ENCODE measurements at places on chromosomes 3 and 15.

- DNase-seq = no peak
Measured at GRCh38 chr15:100338971-100339444, 2.8 kb downstream of the ADAMTS17 start.

DNA sequence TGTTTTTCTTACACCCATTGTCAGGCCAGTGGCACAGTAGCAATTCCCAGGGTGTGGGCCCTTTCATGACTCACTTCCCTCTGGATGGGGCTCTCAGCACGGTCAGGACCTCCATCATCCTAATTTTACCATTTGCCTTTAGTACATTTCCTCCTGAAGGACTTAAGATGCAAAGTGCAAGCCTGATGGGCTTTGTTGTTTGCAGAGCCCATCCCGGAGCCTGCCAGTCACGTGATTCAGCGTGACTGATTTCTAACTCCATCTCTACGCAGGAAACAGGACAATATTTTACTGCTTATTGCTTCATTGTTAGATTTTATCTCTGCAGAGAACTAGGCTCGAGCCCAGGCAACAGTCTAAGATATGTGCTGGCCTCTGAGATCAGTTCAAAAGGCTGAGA, 223.7 kb downstream of the PDZRN3 start:
- no peak for DNase-seq

GRCh38 chr15:61364871-61365270, 135.8 kb upstream of the RORA start:
- no peak for DNase-seq

DNA sequence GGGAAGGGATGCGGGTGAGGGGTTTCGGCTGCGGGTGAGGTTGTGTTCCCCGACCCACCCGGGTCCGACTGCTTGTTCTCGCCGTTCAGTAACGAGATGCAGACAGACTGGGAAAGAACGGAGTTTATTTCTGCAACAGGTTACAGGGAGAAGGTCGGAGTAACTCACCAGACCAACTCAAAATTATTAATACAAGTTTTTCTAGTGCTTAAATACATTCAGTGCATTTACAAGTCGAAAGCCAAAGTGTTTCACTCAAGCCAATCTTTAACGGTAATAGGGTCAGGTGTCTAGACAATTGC, 492 bp upstream of the HIGD1A start:
- no peak for DNase-seq

DNA sequence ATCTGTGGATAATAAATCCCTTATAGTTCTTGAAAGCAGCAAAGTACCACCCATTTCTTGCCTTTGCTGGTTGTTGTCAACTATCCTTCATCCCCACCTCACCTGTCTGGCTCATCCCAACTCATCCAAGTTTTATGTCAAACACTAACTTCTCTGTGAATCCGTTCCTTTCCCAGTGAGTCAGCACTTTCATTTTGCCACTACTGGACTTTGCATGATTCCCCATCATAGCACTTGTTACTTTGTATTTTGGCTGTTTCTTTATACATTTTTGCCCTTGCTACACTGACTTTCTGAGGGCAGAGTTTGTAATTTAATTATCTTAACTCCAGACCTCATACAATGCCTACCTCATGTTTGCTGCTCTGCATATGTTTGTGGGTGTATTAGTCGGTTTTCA, 90.8 kb upstream of the RORA start:
- no peak for DNase-seq

All from GM10248 (cell line).